ENCODE measurements at places on chromosomes 5 and 9.

DNA sequence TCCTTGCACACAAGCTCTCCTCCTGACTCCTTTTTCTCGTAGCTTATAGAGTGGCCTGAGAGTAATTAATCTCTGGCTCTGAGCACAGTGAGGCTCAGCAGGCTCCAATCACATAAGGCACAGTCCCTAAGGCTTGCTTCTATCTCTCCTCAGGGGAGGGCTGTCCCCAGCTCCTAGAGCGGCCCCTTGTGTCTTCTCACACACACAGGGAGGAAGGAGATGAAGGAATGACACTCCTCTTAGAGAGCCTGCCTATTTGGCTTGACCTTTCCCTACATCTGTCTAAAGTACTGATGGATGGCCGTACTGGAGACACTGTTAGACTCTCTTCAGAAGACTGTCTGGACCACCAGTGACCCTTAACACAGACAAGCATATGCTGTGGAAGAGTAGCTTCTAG is 12.9 kb downstream of the TAS2R1 start:
- no peak for DNase-seq

GRCh38 chr5:150559701-150560100 is 51.8 kb downstream of the NDST1 start:
- no peak for DNase-seq

- peak; percentile 96 for DNase-seq
Observed at GRCh38 chr5:159581502-159582249, 251.4 kb upstream of the IL12B start.

- no peak for DNase-seq
Observed at GRCh38 chr5:135600971-135601381, 22.2 kb upstream of the CXCL14 start.

GRCh38 chr9:105441616-105442160 is 6.1 kb upstream of the FSD1L start:
- no peak for DNase-seq

- no peak for DNase-seq
Observed at GRCh38 chr9:117696154-117696553, 8.0 kb upstream of the TLR4 start.

- DNase-seq, result peak; percentile 29
Observed at GRCh38 chr5:133821311-133821741, 147.1 kb downstream of the C5orf15 start.

Data from SW480 (cell line).